ENCODE measurements at places on chromosomes 2 and 18. TPM values are rescaled to one million over a fixed set of nuclear protein-coding genes. Genes with fewer than 3 reads are reported as not detected.

DNA sequence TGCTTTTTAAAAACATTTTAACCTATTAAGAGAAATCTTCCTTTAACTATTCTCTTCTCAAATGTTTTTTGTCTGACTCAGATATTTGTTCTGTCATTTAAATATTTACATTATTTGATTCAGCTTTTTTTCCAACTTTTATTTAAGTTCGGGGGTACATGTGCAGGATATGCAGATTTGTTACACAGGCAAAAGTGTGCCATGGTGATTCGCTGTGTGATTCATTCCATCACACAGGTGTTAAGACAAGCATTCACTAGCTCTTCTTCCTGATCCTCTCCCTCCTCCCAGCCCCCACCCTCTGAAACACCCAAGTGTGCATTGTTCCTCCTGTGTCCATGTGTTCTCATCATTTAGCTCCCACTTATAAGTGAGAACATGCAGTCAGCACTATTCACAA is 19.4 kb downstream of the SP100 start:
- DNase-seq = no peak
- no peaks in the 10 kb centered on the region for H3K27me3 ChIP-seq
- H3K36me3 ChIP-seq = no peaks in the 10 kb centered on the region
- no peak overlapping the region for H3K27ac ChIP-seq

Gene SCYGR4
- total RNA-seq = not detected

DNA sequence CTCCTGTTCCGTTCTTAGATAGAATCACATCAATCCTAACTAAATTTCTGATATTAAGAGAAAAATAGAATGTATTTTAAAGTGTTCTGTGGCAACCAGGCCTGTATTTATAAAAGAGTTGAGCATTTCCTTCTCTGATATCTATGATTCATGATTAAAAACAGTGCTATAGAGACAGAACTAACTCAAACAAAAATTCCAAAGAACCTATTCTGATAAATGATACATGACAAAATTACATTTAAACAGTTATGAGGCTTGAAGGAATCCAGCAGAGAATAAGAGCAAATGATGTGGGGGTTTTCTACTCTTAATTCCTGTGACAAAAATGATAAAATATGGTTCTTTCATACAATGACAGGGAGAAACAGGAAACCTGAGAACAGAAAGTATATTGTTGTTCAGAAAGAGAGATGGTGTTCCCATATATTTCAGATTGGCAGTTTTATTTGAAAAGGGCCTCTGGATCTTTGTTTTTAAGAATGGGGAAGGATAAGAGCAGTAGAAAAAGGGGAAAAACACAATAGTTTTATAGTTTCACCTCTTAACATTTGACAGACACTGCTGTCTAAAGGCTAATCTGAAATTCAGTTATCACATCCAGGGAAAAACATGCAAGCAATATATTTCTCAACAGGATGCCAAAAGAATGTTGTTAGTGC is 944.3 kb downstream of the LRP1B start:
- H3K27ac ChIP-seq = no peak overlapping the region
- no peaks in the 10 kb centered on the region for H3K36me3 ChIP-seq
- H3K4me3 ChIP-seq = no peak overlapping the region
- H3K27me3 ChIP-seq = no peaks in the 10 kb centered on the region
- no peak for DNase-seq

DNA sequence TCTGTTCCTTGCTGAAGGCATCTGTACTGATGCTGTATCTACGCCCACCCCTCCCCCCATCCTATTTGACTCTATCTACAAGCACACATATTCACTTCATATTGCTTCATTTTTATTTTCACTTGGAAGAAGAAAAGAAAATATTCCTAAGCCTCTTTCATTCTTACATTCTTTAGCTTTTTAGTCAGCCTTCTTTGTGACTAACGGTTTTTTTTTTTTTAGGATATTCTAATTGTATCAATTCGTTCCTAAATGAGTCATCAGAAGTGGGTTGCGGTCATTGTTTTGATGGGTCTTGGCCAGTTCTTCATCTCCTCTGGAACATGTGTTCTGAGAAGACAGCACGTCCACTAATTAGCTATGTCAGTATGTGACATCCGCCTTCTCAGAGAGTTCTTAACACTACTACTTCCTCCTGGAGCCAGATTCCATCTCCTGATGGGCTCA is 88.7 kb downstream of the MYO1B start:
- H3K27me3 ChIP-seq = no peaks in the 10 kb centered on the region
- H3K4me1 ChIP-seq = no peaks in the 10 kb centered on the region
- H3K27ac ChIP-seq = no peak overlapping the region

DNA sequence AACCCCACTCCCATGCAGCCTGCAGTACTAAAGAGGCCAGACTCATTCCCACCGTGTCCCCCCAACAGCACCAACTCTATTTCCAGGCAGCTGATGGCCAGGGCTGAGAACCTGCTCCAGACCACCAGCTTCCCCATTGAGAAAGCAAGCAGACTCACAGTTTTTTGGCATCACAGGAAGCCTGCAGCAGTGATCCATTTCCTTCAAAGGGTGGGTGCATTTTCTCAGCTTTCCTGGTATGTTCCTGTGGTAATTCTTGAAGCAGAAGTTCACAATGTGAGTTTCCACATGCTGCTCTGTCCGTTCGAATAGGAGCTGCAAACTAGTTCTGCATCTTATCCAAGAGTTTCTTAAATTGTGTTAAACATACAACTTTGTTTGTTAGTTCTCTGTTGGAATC is 1249.6 kb upstream of the FAM98A start:
- no peak overlapping the region for H3K27ac ChIP-seq
- DNase-seq = no peak
- H3K36me3 ChIP-seq = no peaks in the 10 kb centered on the region
- H3K4me3 ChIP-seq = no peak overlapping the region
- H3K27me3 ChIP-seq = no peaks in the 10 kb centered on the region
- H3K4me1 ChIP-seq = no peaks in the 10 kb centered on the region

Gene CYP26B1
- total RNA-seq = 30.3 TPM

DNA sequence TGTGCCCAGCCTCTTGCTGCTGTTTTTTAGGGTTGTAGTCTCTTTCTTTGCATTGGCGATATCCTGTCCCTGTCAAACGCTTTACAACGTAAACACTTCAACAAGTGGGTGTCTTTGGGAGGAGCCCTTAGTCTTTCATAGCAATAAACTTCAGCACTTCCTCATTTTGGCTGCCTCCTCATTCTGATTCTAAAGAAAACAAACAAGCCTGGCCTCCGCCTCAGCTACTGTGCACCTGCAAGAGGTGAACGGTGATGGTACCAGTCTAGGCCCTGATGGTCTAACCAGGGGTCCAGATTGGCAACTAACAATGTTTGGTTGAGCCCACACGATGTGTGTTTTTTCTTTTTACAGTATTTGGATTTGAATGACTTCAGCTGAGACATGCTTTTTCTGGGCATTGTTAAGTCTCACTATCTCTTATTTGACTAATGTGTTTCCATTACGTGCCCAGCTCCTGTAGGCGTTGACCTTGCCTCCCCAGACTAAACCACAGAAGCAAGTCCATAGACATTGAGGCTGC is 53.2 kb upstream of the CUL3 start:
- H3K27me3 ChIP-seq = no peaks in the 10 kb centered on the region
- no peak for DNase-seq
- no peaks in the 10 kb centered on the region for H3K4me1 ChIP-seq
- H3K36me3 ChIP-seq = no peaks in the 10 kb centered on the region
- no peak overlapping the region for H3K4me3 ChIP-seq

DNA sequence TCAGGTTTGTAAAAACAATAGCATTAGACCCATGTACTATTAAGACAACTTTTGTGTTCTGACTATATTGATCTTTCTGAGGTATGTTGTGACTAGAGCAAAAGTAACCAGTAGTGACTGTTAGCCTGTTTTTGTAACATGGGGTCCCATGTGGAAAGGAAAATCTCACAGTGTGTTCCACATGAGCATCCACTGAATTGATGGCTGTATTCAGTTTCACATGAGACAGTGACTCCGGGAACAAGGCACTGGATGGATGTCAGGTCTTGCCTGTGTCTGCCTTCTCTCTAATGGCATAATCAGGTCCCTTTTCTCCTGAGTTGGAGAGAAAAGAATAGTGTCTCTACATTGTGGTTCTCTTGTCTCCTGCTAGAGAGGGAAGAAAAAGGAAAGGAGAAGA is 27.5 kb downstream of the TMEM178A start:
- H3K4me3 ChIP-seq = no peak overlapping the region
- no peak overlapping the region for H3K27ac ChIP-seq
- no peak for DNase-seq
- H3K36me3 ChIP-seq = no peaks in the 10 kb centered on the region

DNA sequence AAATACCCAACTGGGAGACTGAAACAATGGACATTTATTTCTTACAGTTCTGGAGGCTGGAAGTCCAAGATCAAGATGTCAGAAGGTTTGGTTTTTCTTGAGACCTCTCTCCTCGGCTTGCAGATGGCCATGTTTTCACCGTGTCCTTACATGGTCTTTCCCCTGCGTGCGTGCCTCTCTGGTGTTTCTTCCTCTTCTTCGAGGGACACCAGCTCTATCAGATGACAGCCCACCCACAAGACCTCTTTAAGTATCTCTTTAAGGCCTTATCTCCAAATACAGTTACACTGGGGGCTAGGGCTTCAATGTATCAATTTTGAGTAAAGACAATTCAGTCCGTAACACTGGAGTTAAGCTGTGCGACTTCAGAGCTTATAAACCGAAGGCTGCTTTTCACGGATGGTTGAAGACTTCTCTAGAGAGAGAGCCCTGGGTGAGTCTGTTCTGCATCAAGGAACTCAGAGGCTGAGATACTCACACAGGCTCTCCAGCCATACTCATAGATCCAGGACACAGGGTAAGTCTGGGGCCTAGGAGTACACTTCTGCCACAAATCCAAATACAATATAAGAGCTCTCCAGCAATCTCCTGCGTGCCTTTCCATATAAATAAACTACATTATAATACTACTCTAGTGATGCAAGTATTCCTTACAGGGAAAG is 339.9 kb upstream of the PKDCC start:
- H3K4me1 ChIP-seq = no peaks in the 10 kb centered on the region
- DNase-seq = no peak
- no peak overlapping the region for H3K4me3 ChIP-seq
- no peaks in the 10 kb centered on the region for H3K36me3 ChIP-seq

GRCh38 chr18:62739911-62740310 is 24.6 kb downstream of the PHLPP1 start:
- DNase-seq = no peak
- H3K27me3 ChIP-seq = no peaks in the 10 kb centered on the region
- H3K4me1 ChIP-seq = peaks cover 44% of the 10 kb centered on the region
- H3K36me3 ChIP-seq = no peaks in the 10 kb centered on the region

DNA sequence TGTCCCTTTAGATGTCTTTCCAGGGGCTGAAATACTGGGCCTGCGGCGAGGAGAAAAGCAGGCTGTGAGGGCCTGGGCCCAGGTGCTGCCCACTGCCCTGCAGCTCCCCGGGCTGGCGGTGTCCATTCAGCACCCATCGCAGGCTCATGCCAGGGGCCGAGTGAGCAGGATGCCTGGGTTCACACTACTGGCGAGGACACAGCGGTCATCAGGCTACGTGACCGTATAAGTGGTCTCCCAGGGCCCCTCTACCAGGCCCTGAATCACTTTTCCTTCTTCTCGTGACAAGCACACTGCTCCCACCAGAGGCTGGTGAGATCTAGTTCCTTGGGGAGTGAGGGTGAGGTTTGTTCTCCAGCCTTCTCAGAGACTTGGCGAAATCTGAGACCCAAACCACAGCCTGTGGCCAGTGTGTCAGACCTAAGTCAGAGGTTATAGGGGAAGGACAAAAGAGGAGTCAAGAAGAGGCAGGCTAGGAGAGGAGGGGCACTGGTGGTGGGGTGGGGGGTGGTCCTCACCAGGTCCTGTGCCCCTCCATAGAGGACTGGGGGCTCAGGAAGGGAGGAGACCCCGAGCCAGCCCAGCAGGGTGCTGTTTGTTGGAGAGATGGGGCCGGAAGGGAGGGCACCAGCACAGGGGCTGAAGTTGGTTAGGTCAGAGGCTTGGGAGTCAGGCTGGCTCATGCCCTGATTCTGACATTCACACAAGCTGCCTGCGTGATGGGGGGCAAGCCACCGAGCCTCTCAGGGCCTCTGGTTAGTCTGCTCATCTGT is 6.6 kb upstream of the SEMA4C start:
- H3K4me1 ChIP-seq = peaks cover 15% of the 10 kb centered on the region
- no peaks in the 10 kb centered on the region for H3K36me3 ChIP-seq
- H3K4me3 ChIP-seq = no peak overlapping the region
- no peak for DNase-seq
- H3K27ac ChIP-seq = no peak overlapping the region

DNA sequence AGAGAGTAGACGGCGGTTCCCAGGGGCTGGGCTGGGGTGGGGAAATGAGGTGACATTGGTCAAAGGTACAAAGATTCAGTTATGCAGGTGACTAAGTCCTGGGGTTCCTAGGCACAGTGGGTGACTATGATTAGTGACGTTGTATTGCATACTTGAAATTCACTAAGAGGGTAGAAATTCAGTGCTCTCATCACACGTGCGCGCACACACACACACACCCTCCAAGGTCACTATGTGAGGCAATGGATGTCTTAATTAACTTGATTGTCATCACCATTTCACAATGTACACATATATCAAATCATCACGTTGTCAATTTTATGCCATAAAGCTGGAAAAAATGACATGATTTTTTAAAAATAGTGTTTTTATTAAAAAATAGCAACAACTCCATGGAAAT is 92.9 kb upstream of the ALKAL2 start:
- no peaks in the 10 kb centered on the region for H3K4me1 ChIP-seq
- no peaks in the 10 kb centered on the region for H3K36me3 ChIP-seq
- H3K4me3 ChIP-seq = no peak overlapping the region
- no peaks in the 10 kb centered on the region for H3K27me3 ChIP-seq
- no peak for DNase-seq
- no peak overlapping the region for H3K27ac ChIP-seq

Gene MGAT4A
- total RNA-seq = 18.7 TPM

DNA sequence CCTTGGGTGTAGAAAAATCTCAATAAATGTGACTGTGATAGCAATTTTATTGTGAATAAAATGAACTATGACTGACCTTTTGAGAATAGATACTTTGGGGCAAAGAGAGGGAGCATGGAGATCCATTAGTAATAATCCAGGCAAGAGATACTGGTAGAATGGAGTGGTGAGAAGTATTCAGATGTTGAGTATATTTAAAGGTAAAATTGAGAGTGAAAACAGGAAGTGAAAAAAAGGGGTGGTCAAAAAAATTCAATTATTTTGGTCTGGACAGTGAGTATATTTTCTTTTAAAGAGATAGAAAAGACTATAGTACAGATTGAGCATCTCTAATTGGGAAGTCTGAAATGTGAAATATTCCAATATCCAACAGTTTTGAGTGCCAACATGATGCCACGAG is 1515.6 kb upstream of the NXPH2 start:
- no peak overlapping the region for H3K4me3 ChIP-seq
- no peak for DNase-seq
- H3K4me1 ChIP-seq = no peaks in the 10 kb centered on the region
- H3K36me3 ChIP-seq = no peaks in the 10 kb centered on the region
- no peak overlapping the region for H3K27ac ChIP-seq
